ENCODE measurements at places on chromosomes 3 and 15. TPM values are rescaled to one million over a fixed set of nuclear protein-coding genes. Genes with fewer than 3 reads are reported as not detected.

DNA sequence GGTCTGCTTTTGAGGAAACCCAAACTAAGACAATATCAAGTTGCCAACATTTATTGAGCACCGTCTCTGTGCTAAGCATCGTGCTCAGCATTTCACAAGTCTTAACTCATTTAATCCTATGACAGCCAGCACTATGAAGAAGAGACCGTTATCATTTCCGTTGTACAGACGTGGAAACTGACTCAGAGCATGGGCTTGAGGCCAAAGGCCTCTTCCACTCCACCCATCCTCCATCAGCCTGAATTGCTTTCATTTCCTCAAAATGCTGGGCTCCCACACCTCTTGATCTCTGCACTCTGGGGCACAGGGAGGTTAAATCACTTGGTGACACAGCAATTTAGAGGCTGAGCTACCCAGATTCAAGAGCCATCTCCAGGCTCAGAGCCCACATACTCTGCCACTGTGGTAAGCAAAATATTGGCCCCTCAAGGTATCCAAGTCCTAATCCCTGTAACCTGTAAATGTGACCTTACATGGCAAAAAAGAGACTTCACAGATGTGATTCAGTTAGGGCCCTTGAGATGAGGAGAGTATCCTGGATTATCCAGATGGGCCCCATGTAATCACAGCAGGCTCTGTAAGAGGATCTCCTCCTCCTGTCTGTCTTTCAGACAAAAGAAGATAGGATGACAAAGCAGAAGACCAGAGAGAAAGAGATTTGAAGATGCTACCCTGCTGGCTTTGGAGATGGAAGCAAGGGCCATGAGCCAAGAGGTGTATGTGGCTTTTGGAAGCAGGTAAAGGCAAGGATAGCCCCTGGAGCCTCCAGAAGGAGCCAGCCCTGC lies 24.3 kb upstream of the FLNB start:
- DNase-seq: no peak

GRCh38 chr15:81362790-81363189 lies 11.2 kb downstream of the TMC3 start:
- DNase-seq: no peak

GRCh38 chr15:85582131-85583079 lies 202.0 kb downstream of the AKAP13 start:
- DNase-seq: no peak

DNA sequence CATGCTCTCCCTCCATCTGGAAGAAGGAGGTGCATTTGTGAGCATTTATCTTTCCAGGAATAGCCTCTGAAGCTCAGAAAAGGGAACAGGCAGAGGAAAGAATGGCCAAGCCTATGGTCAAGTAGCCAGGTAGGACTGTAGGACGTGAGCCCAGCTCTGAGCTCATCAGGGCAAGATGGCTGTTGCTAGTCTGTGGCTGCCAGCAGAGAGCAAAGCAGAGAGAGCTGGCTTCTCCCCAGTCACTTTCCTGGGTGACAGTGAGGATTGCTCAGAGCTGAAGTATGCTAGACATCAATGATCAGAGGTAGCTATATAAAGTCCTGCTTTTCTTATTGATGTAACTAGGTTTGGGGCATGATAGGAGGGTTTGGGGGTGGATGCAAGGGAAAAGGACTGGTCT lies 146.1 kb upstream of the SLC24A5 start:
- DNase-seq: no peak

The AHSG gene
- not detected for polyA plus RNA-seq

DNA sequence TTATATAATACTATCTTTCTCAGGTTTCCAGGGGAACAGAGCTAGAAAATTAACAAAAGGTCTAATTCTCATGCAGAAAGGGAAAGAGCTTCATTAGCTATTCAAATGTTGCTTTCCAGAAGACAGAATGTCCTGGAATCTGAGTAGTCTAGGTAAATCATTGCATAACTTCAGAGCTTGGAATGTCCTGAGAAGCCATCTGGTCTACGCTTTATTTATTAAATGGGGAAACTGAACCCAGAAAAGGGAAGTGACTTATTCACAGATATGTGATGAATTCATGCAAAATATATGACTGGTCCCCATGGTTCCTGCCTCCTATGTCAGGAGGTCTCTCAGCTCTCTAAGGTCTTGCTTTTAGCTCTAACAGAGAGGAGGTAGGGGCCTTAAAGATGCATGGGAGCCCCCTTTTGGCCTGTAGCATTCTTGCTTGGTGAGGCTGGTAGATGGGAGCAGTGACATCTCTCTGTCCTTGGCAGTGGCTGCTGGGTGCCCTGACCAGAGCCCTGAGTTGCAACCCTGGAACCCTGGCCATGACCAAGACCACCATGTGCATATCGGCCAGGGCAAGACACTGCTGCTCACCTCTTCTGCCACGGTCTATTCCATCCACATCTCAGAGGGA lies 99.2 kb downstream of the CEMIP start:
- no peak for DNase-seq

The RHOV gene
- 0.34 TPM for polyA plus RNA-seq

DNA sequence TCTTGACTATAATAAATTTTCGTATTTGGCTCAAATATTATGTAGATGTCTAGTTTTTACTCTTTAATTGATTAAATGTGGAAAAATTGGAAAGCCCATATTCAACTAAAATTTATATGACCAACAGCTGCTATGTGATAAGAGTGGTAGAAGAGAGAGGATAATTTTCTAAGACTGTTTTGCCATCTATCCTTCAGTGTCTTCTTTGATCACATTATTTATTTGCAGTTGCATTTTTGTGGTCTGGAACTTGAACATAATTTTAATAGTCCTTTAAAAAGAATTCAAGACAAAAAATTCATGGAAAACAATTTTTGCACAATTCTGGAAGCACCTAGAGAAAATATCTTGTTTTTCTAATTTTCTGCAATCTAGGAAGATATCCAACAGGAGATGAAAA lies 213.3 kb upstream of the THBS1 start:
- DNase-seq: no peak

- DNase-seq: no peak
Observed at GRCh38 chr3:140760324-140761075, 82.6 kb downstream of the TRIM42 start.

The TLR9 gene
- polyA plus RNA-seq: 0.44 TPM

- DNase-seq: no peak
Observed at GRCh38 chr3:20696388-20697150, 510.6 kb upstream of the SGO1 start.

The CLDN18 gene
- 0.39 TPM for polyA plus RNA-seq

DNA sequence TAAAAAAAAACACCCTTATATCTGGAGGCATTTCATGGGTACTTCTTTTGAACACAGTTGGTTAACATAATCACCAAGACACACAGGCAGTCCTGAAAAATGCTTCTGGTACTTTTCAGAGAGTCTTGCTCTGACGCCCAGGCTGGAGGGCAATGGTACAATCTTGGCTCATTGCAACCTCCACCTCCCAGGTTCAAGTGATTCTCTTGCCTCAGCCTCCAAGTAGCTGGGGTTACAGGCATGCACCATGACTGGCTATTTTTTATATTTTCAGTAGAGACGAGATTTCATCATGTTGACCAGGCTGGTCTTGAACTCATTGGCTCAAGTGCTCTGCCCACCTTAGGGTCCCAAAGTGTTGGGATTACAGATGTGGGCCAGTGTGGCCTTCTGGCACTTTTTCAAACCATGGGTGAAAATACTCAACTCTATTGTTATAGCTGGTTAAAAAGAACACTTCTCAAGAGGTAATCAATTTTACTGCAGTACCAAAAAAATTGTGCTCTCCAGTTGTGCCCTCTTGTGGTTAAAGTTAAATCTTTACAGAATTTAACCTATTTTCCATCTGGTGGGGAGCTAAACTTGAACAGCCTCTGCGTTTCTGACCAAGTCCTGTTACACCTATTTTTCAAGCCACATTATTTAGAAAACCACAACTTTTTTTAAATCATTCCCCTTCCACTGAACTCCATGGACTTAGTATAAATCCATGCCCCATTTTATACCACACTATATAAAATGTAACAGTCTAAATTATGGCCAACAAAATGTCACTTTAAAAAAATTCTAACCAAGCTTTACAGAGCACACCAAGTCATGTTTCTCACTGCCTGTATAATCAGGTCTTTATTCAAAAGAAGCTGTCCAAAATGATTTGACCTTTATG lies 1.2 kb upstream of the SNAPC5 start:
- peak; percentile 19 for DNase-seq

- DNase-seq: peak; percentile 77
Observed at GRCh38 chr3:153919773-153920172, 201.4 kb upstream of the ARHGEF26 start.

The SPESP1 gene
- polyA plus RNA-seq: 2.4 TPM

The ITIH1 gene
- not detected for polyA plus RNA-seq

The CDC25A gene
- polyA plus RNA-seq: 3.1 TPM

DNA sequence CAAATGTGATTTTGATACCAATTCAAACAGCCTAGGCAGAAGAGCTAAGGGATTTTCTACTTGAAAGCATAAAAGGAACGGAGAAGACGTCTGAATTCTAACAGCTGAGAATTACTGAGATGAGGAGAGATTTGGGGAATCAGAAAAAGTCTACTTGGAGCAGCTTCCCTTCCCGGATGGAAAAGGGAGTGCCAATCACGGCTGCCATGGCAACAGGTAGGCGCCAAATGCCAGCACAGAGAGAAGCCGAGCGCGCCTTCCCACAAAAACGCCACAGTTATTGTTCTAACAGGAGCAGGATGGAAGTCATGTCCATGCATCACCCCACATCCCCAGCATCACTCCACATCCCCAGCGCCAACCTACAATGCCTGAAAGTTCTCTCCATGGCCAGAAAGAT lies 63.5 kb upstream of the PRR20G start:
- no peak for DNase-seq

The THAP10 gene
- 2.5 TPM for polyA plus RNA-seq

Measured in forelimb muscle (tissue), 1 donor.